CD8-positive, alpha-beta T cell (primary cell): ENCODE measurements at places on chromosomes 13 and 19.

DNA sequence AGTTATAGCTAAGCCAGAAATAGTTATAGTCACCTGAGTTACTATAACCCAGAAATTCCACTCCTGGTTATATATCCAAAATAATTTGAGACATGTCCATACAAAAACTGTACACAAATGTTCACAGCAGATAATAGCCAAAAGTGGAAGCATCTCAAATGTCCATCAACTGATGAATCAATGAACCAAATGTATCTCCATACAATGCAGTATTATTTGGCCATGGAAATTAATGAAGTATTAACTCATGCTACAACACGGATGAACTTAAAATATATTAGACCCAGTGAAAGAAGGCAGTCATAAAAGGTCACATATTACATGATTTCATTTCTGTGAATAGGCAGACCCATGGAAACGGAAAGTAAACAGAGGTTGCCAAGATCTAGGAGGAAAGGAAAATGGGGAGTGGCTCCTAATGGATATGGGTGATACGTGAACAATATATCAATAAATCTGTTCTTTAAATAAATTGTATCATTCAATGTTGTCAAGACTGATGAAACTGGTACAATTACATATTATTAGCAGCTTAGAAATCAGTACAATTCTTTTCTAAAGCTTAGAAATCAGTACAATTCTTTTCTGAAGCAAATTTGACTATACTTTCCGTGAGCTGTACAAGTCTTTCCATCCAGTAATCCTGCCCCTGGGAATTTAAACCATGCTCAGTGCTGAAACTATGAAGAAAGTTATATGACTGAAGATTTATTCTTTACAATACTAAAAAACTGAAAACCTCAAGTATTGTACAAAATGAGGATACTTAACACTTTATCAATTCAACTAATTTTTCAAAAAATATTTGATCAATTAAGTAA, 47.0 kb upstream of the DIAPH3 start:
- no peak for DNase-seq

- no peak for DNase-seq
Observed at GRCh38 chr19:43505941-43506340, 1.4 kb upstream of the PHLDB3 start.

GRCh38 chr19:15371119-15371518, 8.5 kb downstream of the AKAP8 start:
- DNase-seq: no peak

DNA sequence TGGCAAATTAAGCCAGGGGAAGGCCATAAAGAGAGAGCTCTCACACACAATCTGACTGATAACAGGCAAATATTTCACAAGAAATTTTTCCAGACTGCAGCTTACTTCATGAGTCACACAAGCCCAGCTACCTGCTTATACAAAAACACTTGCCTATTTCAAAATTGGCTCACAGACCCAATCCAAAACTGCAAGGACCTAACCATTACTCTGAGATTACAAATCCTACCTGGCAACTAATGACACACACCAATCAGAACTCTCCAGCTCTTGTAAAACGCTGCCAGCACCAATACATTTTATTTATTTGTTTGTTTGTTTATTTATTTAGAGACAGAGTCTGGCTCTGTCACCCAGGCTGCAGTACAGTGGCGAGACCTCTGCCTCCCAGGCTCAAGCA, 18.1 kb upstream of the ZFP82 start:
- no peak for DNase-seq

GRCh38 chr19:6693681-6694080, 23.7 kb upstream of the TNFSF14 start:
- no peak for DNase-seq
